ENCODE measurements at places on chromosomes 7 and 10.

DNA sequence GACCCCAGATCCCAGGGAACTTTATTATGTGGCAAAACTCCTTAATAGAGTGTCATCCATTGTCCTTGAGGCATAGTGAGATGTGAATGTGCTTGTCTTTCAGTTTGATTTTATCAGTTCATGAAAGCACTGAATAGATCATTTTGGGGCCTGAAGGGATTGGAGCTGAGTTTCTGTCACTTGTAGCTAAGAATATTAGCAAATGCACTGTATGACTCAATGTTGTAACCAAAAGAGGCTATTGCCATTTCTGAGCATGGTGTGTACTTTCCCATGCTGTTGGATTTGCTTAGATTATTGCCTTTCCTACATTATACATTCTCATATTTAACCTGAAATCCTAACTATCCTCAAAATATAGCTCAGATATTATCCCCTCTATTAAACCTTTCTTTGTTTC is 130.4 kb downstream of the PRKG1 start:
- DNase-seq = no peak

GRCh38 chr10:71607082-71607443 is 112.5 kb downstream of the C10orf105 start:
- DNase-seq = no peak

GRCh38 chr10:91198781-91199180 is 21.7 kb upstream of the PCGF5 start:
- no peak for DNase-seq

DNA sequence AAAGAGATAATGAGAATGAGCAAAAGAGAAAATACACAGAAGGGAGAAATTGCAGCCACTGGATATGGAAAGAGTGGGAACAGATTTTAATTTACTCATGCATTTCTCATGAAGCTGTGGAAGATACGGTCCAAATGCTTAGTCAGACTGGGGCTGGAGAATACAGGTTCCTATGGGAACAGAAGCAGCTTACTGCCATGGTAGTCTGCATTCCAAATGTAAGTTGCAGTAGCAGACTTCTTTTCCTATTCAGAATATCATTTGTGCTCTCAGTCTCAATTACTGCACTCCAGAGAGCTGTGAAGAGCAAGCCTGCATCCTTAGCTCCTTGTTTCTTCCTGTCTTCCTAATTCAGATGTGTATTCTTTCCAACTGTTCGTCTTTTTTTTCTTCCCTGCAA is 190.8 kb upstream of the TMEM196 start:
- no peak for DNase-seq

GRCh38 chr10:55746002-55746401 is 615.1 kb downstream of the ZWINT start:
- no peak for DNase-seq

- no peak for DNase-seq
Observed at GRCh38 chr7:17681965-17682364, 258.3 kb downstream of the SNX13 start.

DNA sequence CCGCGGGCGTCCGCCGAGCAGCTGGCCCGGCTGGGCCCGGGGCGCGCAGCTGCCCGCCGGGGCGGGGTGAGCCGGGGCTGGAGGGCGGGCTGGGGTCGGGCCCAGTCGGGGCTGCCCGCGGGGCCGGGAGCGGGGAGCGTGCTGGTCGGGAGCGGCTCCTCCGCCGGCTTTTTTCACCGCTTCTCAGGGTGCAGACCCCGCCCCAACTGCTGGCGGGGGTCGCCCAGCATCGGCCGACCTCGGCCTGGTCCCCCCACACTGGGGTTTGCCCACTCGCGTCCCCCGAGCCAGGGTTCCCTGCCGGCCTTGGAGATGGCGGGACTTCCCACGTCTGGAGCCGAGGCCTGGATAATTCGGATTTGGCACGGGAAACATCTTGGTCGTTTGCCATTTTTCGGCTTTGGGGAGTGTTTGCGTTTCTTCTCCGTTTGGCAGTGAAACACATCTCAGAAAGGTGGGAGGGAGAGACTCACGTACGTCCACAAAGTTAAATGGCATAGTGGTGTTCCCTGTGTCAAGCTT is 432 bp downstream of the TMEM248 start:
- no peak for DNase-seq

- no peak for DNase-seq
Observed at GRCh38 chr7:135441791-135442190, 68.1 kb downstream of the CNOT4 start.

- DNase-seq = no peak
Observed at GRCh38 chr7:78197447-78197846, 398.9 kb downstream of the PHTF2 start.

- DNase-seq = no peak
Observed at GRCh38 chr10:114767101-114767985, 54.2 kb upstream of the FHIP2A start.

GRCh38 chr7:2195400-2196246 is 37.1 kb downstream of the MAD1L1 start:
- no peak for DNase-seq

GRCh38 chr10:64275774-64276173 is 754.6 kb downstream of the REEP3 start:
- DNase-seq = no peak

GRCh38 chr7:39672176-39672575 is 48.8 kb downstream of the RALA start:
- no peak for DNase-seq

DNA sequence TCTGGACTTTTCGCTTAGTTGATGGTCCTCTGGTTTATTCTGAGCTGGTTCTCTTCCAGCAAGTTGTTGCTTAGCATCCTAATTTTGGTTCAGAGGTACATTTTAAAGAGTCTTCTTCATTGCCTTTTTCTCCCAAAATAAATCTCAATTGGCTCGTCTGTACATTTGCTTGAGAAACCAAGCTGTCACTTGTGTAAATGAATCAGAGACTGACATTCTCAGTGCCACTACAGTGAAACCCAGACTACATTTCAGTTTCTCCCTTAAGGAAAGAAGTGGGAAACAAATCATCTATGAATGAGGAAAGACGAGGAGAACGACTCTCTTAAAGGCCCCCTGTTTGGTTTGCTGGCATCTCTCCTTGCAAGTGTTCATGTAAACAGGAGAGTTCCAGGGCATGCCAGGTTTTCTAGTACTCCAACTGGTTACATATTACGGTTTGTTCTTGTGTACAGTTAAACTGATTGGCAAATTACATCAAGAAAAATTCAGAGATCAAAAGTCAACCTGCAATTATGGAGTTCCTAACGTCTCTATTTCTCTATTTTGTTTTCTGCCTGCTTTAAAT is 654.6 kb downstream of the SH2D4B start:
- no peak for DNase-seq

DNA sequence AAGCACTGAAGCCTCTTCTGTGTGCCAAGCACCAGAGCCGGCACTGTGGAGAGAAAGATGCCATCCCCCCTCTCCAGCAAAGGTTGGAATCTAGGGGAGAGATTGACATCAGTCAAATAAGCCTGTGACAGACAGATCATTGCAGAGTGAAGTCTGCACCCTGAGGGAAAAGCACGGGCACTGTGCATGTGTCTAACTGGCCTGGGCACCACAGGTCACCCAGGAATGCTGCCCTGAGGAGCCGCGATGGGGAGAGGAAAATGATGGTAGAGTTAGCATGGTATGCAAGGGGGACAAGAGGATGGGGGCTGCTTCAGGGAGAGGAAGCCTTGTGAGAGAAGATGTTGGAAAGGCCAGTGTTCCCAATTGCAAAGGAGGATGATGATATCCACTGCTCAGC is 261.0 kb downstream of the GRID1 start:
- no peak for DNase-seq

GRCh38 chr10:58515291-58515941 is 2.7 kb downstream of the BICC1 start:
- no peak for DNase-seq

DNA sequence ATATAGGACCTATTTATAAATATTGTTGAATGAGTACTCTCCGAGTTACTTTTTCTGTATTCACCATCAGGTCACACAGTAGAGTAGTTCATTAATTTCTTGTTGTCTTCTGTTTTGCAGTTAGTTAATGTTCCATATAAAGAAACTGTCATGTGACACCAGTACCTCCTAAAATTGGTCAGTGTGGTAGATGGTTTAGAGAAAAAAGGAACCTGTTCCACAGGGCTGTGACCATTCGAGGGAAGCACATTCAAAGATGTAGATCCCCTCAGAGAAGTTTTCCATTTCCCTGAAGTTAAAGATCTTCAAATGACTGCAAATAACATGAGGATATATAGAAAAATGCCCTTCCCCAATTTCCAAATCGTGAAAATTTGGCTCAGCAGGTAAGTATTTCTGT is 45.7 kb downstream of the PRPF18 start:
- no peak for DNase-seq

DNA sequence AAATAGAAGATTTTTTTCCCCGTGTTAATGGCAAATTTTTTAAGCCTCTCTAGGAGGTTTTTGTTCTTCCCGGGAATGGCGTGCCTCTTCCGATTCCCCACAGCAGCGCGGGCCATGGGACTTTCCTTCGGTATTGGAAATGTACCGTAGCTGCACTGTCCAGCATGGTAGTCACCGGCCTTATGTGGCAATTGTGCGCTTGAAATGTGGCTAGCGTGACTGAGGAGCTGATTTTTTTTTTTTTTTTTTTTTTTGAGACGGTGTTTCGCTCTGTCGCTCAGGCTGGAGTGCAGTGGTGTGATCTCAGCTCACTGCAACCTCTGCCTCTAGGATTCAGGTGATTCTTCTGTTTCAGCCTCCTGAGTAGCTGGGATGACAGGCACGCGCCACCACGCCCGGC is 938 bp upstream of the TCTN3 start:
- no peak for DNase-seq

DNA sequence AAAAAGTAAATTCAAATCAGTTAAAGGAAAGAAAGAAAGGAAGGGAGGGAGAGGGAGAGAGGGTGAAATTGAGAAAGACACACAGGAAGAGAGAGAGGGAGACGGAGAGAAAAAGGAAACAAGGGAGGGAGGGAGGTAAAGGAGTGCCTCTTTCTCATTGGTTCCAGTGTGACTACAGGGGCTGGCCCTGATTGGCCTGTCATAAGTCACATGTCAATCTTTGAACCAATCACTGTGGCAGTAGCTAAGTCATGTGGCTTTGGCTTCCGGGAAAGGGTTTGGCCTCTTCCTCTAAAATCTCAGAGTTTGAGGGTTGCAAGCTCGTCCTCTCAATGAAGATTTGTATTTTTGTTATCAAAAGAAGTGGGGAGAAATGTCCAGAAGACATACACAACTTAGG is 150.2 kb downstream of the RAB11FIP2 start:
- no peak for DNase-seq

- DNase-seq = no peak
Observed at GRCh38 chr7:105786520-105787470, 89.6 kb downstream of the ATXN7L1 start.

DNA sequence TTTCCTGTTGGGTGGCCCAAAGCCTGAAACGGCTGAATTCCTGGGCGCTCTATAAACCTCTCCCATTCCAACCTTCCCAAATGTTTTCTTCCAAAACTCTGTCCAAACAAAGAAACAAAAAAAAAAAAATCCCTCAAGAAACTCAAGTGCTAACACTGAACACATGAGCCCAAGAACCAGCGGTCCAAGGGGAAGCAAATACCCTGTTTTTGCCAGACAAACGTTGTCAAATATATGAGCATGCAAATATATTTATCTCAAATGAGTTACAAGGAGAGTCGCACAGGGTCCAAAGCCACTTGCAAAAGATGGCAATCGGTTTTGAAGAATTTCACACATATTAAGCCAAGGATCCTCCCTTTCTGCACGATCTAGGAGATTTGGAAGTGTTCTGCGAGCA is 23.3 kb upstream of the EMX2 start:
- DNase-seq = no peak

GRCh38 chr10:6729071-6729774 is 149.1 kb upstream of the PRKCQ start:
- no peak for DNase-seq

DNA sequence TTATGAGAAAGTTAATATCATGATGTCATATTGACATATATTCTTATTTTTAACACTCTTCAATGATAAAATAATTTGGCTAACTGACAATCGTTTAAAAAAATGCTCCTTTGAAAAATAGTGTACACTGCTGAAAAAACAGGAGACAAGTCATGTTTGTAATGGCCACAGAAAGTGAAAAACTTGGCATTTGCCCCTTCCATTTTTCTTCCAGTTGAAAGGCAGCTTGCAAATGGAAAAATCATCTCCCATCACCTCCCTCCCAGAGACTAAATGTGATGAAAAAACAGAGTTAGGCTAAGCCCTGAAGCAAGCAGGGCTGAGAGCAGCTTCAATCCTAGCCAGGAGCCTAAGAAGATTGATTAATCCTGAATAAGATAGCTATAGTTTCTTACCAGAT is 160.4 kb downstream of the SKAP2 start:
- DNase-seq = no peak

- DNase-seq = no peak
Observed at GRCh38 chr7:81492910-81493309, 276.9 kb downstream of the HGF start.

DNA sequence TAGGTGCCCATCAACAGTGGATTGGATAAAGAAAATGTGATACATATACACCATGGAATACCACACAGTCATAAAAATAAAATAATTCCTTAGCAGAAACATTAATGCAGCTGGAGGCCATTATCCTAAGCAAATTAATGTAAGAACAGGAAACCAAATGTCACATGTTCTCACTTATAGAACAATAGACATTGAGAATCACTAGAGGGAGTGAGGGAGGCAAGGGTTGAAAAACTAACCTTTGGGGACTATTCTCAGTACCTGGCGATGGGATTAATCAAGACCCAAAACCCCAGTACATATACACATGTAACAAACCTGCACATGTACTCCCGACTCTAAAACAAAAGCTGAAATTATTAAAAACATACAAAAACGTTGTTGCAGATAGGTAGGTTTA is 222.6 kb downstream of the SEMA3E start:
- no peak for DNase-seq

GRCh38 chr10:69061305-69062161 is 26.4 kb upstream of the SRGN start:
- no peak for DNase-seq

DNA sequence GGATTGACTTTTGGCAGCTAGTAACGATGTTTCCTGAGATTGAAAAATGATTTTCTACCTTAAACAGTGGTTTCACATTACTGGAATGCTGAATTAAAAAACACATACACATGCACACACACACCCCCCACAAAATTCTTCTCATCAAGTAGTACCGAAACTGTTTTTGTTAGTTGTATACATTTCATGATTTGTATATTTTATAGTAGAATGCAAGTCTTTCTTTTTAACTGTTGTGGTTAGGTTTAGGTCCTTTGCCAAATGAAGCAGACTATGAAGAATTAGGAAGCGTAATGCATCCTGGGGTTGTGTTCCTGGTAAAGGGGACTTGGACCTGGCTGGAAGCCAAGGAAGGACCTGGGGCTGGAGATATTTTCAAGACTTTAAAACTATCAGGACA is 505.8 kb downstream of the SUGCT start:
- DNase-seq = no peak
